ENCODE measurements at places on chromosomes 2 and 18. TPM values are rescaled to one million over a fixed set of nuclear protein-coding genes. Genes with fewer than 3 reads are reported as not detected.

CHST10 gene
- total RNA-seq: 3.6 TPM

DCDC2C gene
- total RNA-seq: not detected

EVX2 gene
- not detected for total RNA-seq

FER1L5 gene
- not detected for total RNA-seq

All from suprapubic skin (tissue), 4 donors.